Activated gamma-delta T cell treated with anti-CD3 and anti-CD28 coated beads, Interleukin-2, amount 50 U/mL, for 16 hours (primary cell): ENCODE measurements at places on chromosomes 5 and 9.

GRCh38 chr5:142929587-142929986 is 159.4 kb downstream of the ARHGAP26 start:
- DNase-seq, result peak; percentile 30

GRCh38 chr9:124780060-124780756 is 3.3 kb downstream of the OLFML2A start:
- DNase-seq, result no peak

DNA sequence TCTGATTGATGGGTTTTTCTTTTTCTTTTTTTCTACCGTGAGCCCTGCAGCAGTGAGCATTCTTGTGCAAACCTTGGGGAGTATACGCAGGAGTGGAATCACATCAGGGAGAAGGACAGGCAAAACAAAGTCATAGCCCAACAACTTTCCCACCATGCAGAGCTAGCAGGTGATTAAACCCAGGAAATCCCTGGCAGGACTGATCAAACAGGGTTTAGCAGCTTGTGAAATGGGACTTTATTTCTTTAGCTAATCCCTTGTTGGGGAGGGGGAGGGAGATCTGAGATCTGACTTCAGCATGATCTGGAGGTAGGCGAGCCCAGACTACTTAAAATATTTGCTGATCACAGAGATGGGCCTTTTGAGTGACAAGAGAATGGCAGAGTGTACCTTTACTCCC is 162.0 kb upstream of the GLRA1 start:
- DNase-seq, result no peak

- DNase-seq, result no peak
Measured at GRCh38 chr5:83401122-83401731, 70.3 kb upstream of the VCAN start.

- DNase-seq, result no peak
Measured at GRCh38 chr5:98780390-98780789, 6.9 kb downstream of the RGMB start.

GRCh38 chr9:132404228-132404881 is 2.3 kb downstream of the TTF1 start:
- no peak for DNase-seq
